ENCODE measurements at places on chromosomes 2 and 18.

- no peak for DNase-seq
Measured at GRCh38 chr2:9558948-9559381, 3.3 kb upstream of the ADAM17 start.

DNA sequence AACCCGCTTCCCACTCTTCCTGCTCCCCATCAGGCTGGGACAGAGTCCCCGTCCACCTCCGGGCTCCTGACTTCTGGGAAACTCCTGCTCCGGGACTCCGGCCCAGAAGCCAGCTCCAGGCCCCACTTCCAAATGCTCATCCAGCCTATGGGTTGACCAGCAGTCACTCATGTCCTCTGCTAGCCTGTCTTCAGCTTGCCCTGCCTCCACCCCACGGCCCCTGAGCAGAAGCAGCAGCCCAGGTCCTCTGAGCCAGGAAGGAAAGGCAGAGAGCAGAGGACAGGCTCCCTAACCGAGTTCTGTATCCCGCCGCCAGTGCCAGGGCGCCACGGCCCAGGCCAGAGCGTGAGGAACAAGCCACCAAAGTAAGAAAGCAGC, 86.4 kb upstream of the ID2 start:
- no peak for DNase-seq

DNA sequence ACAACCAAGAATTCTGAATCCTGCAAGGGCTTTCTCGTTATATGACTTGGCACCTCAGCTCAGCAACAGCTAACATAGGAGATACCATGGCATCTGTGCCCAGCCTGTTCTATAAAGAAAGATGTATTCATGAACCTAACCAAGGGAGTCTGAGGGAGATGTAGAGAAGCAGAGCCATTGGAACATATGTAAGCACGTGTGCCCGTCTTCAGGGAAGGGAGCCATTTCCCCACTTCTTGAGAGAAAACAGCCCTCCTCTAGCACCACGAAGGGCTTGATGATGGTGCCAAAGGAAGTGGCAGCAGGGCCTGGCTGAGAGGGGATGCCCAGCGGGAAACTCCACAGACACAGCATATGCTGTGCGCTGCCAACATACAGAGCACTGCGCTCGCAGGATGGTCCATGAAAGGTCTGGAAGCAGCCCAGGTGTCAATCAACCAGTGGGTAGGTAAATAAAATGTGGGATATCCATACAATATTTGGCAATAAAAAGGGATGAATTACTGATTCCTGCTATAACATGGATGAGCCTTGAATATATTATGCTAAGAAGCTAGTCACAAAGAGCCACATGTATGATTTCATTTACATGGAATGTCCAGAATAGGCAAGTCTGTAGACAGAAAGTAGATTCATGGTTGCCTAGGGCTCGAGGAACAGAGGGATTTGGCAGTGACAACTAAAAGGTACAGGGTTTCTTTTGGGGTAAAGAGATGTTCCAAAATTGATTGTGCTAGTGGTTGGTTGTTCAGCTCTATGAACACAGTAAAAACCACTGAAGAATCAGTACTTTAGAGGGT, 16.1 kb downstream of the TMEM247 start:
- DNase-seq = no peak

DNA sequence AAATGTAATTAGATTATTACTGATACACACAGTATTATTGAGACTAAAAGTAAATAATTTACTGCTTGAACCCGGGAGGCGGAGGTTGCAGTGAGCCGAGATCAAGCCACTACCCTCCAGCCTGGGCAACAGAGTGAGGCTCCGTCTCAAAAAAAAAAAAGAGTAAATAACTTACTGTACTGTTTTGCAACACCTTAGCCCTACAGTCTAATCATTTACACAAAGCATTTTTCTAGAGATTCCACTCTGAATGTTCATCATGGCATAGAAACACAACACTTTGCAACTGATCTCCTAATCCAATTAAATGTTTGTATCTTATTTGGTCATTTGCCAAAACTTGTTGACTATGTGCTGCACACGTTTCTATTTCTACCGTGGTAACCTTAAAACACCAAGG, 23.4 kb upstream of the RMP24 start:
- no peak for DNase-seq

GRCh38 chr2:43067254-43068040, 159.0 kb downstream of the ZFP36L2 start:
- DNase-seq = no peak

DNA sequence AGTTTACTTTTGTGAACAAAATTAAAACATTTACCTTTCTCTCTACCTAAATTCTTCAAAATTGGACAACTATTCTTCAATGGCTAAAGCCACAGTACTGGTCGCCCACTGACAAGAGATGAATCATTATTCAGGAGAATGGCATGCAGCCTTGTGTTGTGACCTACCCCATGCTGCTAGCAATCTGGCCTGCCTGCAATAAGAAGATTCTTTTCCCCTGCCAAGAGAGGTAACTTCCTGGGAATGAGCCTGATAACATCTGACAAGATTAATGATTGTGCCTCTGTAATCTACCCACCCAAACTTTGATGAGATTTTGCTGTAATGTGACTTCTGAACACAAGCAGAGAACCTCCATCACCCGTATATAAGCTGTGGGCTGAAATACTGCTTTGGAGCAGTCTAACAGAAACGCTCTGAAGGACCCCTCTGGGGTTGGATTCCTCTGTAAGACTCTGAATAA, 47.0 kb upstream of the ST3GAL5 start:
- no peak for DNase-seq

GRCh38 chr2:189083106-189083505, 96.5 kb downstream of the COL5A2 start:
- no peak for DNase-seq

DNA sequence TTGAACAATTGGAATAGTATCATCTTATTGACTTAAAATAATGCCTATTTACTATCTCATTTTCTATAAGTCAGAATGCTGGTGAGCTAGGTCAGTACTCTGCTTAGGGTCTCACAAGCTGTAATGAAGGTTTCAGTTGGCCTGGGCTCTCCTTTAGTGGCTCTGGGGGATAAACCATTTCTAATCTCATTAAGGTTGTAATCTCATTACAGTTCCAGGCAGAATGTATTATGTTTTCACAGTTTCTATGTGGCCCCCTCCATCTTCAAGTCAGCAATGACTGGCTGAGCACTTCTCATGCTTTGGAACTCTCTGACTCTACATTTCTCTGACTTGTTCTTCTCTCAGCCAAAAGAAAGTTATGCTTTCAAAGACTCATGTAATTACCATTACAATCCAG, 163.1 kb downstream of the CCDC178 start:
- no peak for DNase-seq

GRCh38 chr2:69742322-69742952, 503 bp downstream of the ANXA4 start:
- no peak for DNase-seq

- no peak for DNase-seq
Measured at GRCh38 chr2:25132299-25132635, 36.1 kb downstream of the POMC start.

DNA sequence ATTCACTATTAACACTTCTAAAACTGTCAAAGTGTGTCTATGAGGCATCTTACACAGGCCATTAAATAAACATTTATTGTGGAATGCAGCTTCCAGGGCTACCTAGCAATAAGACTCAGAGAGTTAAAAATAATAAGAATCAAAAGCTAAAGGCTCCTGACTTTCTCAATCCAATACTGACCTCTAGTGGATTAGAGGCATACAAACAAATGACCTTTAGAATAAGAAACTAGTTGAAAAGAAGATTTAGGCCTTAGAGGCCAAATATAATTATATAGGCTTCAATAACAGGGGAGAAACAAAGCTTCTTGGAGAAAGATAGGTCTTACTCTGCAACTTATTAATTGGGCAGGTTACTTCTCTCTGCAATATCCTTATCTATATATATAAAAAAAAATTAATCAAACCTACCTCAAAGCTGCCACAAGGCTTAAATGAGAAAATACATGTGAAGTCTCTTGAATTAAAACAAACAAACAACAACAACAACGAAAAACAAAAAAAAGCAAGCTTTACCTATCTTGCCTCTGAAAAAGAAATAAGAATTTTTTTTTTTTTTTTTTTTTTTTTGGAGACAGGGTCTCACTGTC, 246.1 kb downstream of the EXOC6B start:
- DNase-seq = no peak

DNA sequence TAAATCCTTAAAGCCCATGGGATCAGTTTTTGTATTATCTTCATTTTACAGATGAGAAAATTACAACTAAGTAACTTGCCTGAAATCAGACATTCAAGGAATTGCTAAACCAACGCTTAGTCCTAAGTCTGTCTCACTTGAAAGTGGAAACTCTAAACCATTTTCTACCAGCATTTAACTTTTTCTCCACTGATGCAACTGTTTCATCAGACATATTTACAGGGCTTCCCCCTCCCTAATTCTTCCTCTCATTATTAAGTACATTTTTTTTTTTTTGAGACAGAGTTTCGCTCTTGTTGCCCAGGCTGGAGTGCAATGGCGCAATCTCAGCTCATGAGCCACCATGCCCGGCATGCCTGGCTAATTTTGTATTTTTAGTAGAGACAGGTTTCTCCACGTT, 88.6 kb downstream of the ACVR1C start:
- DNase-seq = no peak
